ENCODE measurements at places on chromosomes 13 and 19.
A peak's percentile ranks its signal among the peaks of the same experiment; 100 is the strongest.

DNA sequence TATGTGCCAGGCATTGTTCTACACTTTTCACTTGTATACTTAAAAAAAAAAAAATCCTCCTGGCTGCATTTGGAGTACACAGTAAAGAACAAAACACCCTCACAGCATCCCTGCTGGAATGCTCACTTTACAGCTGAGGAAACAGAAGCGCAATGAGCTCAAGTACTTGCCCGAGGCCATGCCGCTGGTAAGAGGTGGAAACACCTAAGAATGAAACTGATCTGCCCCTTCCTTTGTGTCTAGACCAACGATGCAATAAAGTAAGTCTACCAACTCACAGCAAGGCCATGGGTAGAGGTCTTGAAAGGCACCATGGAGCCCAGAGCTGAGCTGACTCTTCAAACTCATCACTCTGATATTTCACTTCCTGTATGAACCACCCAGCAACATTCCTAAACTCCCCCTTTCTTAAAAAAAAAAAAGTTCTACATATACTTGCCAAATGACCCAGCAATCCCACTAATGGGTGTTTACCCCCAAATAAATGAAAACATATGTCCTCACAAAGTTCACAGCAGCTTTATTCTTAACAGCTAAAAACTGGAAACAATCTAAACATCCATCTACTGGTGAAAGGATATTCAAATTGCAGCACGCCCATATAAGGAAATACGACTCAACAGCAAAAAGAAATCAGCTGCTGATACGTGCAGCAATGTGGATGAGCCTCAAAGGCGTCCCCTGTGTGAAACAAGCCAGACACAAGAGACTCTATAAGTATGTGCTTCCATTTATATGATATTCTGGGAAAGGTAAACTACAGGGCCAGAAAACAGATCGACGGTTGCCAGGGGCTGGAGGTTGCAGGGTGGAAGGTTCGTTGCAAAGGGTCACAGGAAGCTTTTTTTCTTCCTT is 236.6 kb upstream of the MAB21L1 start:
- no peak for DNase-seq

GRCh38 chr13:80562433-80563156 is 221.7 kb upstream of the SPRY2 start:
- no peak for DNase-seq

DNA sequence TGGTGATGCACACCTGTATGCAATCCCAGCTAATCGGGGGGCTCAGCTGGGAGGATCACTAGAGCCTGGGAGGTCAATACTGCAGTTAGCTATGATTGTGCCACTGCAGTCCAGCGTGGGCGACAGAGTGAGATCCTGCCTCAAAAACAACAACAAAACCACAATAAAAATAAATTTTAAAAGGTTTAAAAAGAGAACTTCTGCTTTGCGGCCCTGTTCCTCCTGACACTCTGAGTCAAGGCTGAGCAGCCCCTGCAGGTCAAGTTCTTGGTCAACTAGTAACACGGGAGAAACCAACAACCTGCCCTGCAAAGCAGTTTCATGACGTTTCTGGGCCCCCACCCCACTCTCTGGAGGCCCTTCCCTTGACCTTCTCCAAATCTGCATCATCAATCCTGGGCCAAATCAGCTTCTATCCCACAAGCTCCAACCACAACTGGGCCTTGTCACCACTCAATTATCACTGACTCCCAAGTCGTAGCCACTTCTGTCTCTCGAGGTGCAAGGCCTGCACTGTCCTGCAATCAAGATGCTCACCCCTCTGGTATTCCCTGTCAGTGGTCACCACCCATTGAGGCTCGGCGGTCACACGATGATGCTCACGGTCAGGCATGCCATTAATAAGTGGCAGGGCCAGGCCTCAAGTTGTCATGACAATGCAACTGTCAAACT is 7.5 kb downstream of the ELAVL1 start:
- DNase-seq: no peak

- no peak for DNase-seq
These were observed 283.1 kb downstream of the KLF12 start for GRCh38 chr13:73851104-73851503.

GRCh38 chr13:63541336-63541735 is 2125.7 kb upstream of the PCDH20 start:
- DNase-seq: no peak

GRCh38 chr13:61751039-61751438 is 335.4 kb upstream of the PCDH20 start:
- DNase-seq: no peak

- DNase-seq: no peak
These were observed 4.8 kb upstream of the DAPK3 start for GRCh38 chr19:3975637-3976087.

- peak; percentile 74 for DNase-seq
These were observed 4.0 kb upstream of the GRIN3B start for GRCh38 chr19:996051-996838.

- no peak for DNase-seq
These were observed 269.1 kb downstream of the PCDH20 start for GRCh38 chr13:61146571-61146970.

- DNase-seq: no peak
These were observed 3.9 kb downstream of the CD209 start for GRCh38 chr19:7743425-7743841.

GRCh38 chr19:956766-957440 is 27.2 kb upstream of the WDR18 start:
- DNase-seq: no peak

DNA sequence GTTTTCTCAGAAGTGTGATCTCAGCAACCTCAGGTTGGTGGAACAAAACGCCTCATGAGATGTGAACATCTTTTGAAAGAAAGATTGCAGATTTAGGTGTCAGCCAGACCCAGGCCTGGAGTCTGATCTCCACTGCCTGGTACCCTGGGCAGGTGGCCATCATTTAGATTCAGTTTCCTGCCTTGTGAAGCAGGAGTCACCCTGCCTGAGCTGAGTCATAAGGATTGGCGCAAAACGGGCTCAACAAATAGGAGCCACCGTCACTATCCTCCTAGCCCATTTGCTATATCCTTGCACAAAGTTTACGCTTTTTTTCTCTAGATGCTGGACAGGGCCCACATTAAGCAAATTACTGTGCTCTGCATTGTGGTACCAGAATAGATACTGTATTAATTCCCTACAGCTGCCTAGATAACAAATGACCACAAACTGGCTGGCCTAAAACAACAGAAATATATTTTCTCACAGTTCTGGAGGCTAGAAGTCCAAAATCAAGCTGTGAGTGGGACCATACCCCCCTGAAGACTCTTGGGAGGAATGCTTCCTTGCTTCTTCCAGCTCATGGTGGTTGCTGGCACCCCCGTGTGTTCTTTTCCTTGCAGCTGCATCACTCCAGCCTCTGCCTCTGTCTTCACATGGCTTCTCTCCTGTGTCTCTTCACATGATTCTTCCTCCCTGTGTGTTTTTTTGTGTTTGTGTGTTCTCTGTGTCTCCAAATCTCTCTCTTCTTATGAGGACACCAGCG is 38.2 kb downstream of the TNFSF11 start:
- no peak for DNase-seq

DNA sequence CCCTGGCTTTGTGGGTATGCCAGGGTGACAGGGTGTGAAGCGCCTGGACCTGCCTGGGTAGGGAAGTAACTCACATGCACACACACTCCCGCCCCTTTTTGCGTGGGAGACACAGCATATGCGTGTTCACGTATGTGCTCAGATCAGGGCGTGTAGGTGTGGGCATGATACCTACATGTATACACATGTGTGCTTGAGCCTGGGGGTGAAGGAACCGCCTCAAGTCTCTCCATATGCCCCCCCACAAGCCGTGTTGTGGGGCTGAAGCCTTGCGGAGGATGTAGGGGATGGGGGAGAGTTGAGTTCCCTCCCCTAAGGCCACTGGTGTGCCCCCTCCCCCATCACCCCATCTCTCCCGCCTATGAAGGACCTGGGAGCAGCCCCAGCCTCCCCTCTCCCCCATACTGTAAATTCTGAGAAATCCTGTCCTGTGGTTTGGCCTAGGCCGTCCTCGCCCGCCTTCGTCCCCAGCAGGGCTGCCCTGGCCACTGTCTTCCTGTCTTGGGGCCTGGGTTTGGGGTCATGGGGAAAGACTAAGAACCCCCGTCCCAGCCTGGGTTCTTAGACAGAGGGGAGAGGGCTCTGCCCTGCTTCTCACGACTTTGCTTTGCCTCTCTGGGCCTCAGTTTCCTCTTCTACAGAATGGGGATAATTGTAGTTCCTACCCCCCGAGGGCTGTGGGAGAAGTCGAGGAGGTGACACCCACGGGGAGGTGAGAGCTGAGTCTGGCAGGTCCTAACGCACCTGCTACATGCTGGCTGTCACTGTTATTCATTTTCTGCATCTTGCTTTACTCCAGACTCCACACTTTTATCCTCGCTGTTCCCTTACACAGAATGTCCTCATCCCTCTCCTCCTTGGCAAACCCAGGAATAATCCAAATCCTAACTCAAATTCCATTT is 14.3 kb downstream of the ACTL9 start:
- DNase-seq: no peak

- DNase-seq: no peak
These were observed 542.0 kb downstream of the DIAPH3 start for GRCh38 chr13:59621773-59622172.

DNA sequence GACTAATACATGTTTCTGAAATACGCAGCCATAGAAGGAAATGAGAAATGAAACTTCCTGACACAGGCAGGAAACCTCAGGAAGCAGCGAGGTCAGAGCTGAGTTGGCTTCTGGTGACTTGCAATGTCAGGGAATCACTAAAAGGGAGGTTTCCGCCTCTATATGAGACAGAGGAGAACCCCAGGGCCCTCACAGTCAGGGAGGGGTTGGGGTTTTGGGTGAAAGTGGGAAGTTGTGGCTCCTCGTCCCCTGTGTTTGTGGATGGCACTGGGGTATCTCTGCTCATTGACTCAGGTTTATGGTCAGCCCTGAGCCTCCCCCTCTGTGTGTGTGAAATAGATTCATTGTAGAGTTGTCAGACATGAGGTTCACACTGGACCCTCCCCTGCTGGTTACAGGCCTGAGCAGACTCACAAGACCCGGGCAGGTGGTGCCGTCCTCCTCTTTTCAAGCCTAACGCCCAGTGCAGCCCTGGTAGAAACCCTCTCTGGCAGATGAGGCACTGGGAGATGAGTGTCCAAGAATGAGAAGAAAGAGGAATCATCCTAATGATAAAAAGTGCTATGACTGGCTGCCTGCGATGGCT is 5.5 kb upstream of the LILRA6 start:
- DNase-seq: peak; percentile 40

DNA sequence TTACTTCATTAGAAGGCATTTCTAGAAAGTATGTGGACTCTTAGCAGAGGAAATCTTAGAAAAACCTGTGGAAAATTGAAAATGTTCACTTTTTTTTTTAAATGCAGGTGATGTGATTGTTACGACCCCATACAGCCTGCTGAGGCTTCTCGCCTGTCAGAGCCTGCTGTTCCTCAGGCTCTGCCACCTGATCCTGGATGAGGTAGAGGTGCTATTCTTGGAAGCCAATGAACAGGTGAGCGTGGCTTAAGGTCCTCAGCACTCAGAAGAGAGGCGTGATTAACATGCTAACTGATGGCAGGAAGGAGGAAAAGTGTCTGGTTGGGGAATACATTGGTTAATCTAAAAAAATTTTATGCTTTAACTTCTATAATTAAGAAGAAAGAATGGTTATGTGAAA is 71.4 kb downstream of the SLC7A9 start:
- DNase-seq: no peak

DNA sequence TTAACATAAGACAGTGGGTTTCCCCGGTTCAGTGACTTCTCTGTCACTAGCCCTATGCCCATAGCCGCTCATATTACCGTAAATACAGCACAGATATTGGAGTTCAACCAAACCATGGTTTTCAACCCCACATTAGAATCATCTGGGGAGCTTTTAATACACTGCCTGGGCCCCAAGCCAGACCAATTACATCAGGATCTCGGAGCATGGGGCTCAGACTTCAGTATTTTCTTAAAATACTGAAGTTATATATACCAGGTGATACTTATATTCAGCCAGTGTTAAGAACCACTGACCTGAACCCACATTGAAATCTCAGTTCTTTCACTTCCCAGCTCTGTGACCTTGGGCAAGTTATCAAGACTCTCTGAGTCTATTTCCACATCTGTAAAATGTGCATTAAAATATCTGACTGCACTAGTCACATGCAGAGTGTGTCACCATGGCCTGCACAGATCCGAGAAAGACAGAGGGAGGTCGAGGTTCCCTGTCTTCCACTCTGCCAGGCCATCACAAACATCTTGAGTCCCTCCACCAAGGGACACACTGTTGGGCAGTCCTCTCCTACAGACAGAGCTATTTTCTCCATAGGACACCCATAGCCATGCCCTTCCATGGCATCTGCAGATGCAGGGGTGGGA is 32.2 kb upstream of the IPO5 start:
- no peak for DNase-seq

GRCh38 chr13:49455007-49455398 is 10.9 kb downstream of the SETDB2 start:
- DNase-seq: no peak

DNA sequence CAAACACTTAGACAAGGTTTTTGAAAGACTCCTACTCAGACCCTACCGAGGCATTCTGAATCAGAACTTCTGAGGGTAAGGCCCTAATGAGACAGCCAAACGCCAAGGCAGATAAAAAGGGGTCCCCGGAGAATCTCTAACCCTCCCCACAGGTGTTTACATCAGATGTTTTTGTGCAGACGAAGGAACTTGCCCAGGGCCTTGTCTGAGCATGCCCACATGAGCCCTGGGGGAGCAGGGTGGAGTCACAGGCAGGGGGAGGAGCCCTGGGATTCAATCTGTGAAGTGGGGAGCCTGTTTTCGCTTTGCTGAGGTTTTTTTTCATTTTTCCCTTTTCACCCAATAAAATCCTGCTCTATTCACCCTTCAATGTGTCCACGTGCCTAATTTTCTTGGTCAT is 61.6 kb upstream of the MED4 start:
- DNase-seq: peak; percentile 73

DNA sequence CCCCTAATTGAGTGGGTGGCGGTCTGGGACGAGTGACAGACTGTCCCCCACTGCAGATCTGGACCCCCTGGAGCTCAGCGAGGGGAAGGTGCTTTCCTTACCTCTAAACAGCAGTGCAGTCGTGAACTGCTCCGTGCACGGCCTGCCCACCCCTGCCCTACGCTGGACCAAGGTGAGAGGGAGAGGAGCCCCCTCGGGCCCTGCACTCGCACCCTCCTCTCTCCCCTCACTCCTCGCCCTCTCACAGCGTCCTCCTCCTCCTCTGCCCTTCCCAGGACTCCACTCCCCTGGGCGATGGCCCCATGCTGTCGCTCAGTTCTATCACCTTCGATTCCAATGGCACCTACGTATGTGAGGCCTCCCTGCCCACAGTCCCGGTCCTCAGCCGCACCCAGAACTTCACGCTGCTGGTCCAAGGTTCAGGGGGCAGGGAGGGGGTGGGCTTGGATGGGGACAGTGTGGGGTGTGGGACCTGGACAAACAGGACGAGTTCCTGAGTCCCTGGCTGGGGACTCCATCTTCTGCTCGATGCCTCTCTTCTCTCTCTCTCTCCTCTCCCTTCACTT is 9.6 kb downstream of the BCAM start:
- no peak for DNase-seq

DNA sequence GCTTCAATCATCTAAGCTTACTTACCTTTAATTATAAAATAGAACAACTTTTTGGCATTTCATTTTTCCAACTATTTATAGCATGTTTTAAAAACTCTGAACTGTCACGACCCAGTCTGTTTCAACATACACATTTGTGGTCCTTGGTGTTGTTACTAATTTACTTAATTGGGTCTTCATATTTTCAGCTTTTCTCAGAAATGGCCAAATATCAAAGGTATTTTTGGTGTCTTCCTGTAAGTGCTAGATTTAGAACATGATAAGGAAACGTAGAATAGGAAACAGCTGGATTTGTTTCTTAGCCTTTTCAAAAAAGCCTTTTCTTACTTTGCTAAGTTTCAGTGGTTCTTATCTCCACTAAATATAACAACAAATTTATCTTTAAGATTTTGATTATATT is 11.4 kb downstream of the LPAR6 start:
- no peak for DNase-seq

All from activated naive CD4-positive, alpha-beta T cell treated with Interleukin-2 at 50 U/mL for 16 hours (primary cell).